Foreskin keratinocyte (primary cell): ENCODE measurements at places on chromosomes 13 and 19.
A peak's percentile ranks its signal among the peaks of the same experiment; 100 is the strongest.

GRCh38 chr13:101639711-101640110 lies 187.2 kb downstream of the ITGBL1 start:
- no peak for DNase-seq

DNA sequence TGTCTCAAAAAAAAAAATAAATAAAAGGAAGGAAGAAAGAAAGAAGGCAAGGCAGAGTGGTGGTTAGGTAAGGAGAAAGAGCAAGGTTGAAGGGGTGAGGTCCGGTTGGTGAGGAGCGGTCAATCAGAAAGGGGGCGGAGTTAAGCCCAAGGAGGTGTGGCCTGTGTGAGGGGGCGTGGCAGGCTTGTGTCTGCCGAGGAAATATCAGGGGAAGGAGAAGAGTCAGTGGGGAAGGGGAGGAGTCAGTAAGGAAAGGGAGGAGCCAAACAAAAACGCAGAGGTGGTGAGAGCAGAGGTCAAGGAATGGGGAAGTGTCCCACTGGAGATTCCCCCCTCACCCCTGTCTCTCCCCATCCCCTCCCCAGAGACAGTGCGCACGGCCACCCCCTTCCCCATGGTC lies 5.9 kb downstream of the CACNG7 start:
- no peak for DNase-seq

- no peak for DNase-seq
These were observed 38.6 kb downstream of the LIG4 start for GRCh38 chr13:108176685-108177274.

- no peak for DNase-seq
These were observed 201.5 kb downstream of the IRS2 start for GRCh38 chr13:109584844-109585361.

- no peak for DNase-seq
These were observed 66.6 kb downstream of the GGACT start for GRCh38 chr13:100521851-100522617.

GRCh38 chr19:53621885-53622740 lies 9.7 kb upstream of the DPRX start:
- DNase-seq = peak; percentile 66

GRCh38 chr19:34687348-34687747 lies 9.9 kb downstream of the ZNF302 start:
- no peak for DNase-seq
